ENCODE measurements at places on chromosomes 1 and 21.

DNA sequence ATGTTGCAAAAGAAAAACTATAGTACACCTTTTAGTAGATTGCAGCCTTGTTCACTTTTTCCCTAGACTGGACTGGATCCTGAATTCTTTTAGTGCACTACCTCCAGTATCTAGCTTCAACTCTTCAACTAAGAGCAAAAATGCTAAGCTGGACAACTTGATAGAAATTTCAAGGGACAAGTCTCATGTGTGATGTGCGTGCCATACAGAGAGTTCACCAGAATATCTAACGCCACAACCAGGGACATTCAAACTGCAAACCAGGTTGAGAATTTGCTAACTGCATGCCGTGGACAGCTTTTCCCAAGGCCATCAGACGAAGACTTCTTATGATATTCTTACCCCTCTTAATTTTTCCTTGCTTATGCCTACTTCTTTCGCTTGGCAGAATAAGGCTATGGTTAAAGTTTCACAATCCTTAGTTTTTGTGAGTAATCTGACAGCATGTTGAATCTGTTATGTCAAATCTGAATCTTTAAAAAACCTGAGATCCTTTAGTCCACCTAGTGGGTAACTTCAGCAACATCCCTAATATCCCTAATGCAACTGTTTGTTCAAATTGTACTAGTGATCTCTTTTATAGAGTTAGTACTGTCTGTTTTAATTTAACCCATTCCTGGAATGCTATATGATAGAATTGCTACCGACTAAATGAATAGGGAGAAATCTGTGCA, 66.4 kb downstream of the DDAH1 start:
- DNase-seq, result no peak

DNA sequence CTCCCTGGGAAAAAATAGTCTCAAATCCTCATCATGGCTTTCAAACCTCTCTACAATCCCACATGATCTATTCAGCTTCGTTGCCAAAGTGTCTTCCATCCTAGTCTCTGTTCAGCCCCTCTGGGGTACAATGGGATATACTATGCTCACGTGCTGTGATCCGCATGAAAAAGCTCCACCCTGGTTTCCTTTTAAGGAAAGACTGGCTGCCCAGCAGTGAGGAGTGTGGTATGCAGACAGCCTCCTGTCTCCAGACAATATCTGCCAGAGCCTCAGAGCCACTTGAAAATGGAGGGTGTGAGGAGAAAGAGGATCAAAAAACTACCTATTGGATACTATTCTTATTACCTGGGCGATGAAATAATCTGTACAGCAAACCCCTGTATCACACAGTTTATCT, 194.5 kb downstream of the LHX8 start:
- DNase-seq, result no peak

DNA sequence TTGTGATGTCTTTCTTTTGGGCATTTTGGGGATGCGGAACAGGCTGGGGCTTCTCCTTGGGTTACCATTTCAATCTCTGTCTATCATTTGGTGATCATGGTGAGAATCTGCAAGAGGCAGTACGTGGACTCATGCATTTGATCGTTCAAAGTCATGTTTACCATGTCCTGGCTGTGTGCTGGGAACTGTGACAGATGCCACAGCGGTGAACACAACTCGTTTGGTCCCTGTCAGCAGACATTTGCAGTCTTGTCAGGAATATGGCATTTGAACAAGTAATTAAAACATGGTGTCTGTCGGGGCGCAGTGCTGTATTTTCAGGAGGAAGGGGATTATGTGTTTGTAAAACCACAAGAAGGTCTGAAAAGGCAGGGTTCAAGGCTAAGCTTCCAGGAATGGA, 103.3 kb upstream of the IGSF21 start:
- no peak for DNase-seq

- no peak for DNase-seq
Observed at GRCh38 chr1:84972377-84972987, 24.4 kb downstream of the MCOLN2 start.

- DNase-seq, result no peak
Observed at GRCh38 chr1:230495891-230496385, 69.8 kb upstream of the PGBD5 start.

- no peak for DNase-seq
Observed at GRCh38 chr1:2789164-2789985, 12.1 kb downstream of the TTC34 start.

DNA sequence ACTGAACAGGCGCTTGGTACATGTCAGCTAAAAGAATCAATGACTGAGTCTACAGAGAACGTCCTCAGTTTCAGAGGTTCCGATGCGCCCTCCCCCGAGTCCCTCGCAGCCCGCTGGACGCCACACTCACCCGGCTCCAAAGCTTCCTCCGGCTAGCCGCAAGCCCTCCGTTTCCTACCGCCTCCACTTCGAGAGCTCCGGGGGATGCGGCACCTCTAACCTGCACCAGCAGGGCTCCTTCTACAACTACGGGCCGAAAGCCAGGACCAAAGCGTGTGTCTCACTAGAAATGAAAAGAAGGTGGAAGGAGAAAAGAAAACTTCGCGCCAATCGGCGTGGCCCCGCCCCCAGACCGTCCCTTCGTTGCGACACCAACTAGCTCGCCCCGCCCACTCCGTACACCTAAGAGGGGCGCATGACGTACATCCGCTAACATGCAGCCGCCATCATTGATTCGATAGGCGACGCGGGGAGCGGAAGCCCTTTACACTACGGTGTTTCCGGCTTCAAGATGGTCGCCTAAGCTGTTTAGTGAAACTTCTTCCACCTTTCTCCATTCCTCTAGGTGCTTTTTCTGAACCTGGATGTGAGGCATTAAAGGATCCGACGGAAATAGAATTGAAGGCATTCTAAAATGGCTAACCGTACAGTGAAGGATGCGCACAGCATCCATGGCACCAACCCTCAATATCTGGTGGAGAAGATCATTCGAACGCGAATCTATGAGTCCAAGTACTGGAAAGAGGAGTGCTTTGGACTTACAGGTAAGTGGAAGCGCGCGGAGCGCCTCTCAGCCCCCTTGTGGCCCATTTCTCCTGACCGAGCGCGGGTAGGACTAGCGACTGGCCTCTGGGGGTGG, at the start of the genes ORC1 and PRPF38A:
TSS of gene ORC1 (minus strand) at position 308 of the 859 bp plus-strand sequence. CDS start 2,200 bp downstream, outside the sequence.
TSS of gene PRPF38A (plus strand) at position 487 of the 859 bp plus-strand sequence. CDS start at position 635, 148 bp downstream.
- DNase-seq, result peak; percentile 97

- no peak for DNase-seq
Observed at GRCh38 chr1:72432645-72433267, 150.4 kb upstream of the NEGR1 start.

DNA sequence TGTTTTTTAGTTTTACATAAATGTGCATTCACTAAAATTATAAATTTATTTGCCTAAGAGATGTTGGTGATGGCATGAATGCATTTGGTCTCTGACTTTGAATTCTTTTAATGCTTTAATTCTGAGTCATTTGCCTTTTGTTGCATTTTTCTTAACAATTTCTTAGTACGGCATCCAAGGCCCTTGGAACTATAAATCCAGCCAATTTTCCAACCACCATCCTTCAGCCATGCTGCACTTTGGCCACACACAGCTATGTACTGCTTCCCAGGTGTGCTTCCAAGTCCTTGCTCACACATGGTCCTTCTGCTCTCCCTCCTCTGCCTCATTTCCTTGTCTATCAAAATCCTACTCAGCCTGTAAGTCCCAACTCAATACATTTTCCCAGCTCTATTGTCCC, 161.0 kb downstream of the DHRS3 start:
- DNase-seq, result no peak

DNA sequence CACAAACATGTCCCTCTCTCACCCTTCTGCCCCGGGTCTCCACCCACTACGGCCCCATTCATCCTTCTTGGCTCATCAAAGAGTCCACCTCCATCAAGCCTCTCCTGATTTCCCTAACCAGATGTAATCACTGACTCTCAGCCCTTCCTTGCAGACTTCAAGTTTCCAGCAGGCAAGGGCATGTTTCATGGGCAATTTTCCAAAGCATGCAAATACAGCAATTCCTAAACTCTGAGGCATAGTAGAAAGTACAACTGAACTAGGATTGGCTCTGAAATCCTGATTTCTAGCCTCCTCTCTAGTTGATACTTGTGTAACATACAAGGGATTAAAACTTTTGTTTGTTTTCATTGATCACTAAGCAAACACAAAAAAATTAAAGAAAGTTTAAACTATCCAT, 109.1 kb upstream of the GADD45A start:
- no peak for DNase-seq
